ENCODE measurements at places on chromosomes 6 and 20.

GRCh38 chr6:108672641-108673040 is 111.9 kb downstream of the FOXO3 start:
- no peak for DNase-seq

GRCh38 chr20:43528258-43528875 is 20.9 kb downstream of the L3MBTL1 start:
- no peak for DNase-seq

DNA sequence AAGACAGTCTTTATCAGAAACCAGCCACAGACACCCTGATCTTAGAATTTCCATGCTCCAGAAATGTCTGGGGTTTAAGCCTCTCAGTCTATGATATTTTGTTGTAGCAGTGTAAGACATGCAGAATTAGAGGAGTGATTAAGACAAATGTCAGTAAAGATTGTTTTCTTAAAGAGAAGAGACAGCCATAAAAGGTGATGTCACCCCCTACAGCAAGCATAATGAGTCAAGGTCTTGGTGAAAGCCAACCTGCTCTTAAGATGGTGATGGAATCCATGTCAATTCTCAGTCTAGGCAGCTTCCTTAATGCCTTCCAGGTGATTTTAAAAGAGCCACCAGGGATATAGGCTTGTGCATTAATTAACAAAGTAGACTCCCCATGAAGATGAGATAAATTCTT is 849.9 kb upstream of the EPHA7 start:
- DNase-seq = no peak

GRCh38 chr6:105642708-105643107 is 239.8 kb upstream of the PREP start:
- DNase-seq = no peak

DNA sequence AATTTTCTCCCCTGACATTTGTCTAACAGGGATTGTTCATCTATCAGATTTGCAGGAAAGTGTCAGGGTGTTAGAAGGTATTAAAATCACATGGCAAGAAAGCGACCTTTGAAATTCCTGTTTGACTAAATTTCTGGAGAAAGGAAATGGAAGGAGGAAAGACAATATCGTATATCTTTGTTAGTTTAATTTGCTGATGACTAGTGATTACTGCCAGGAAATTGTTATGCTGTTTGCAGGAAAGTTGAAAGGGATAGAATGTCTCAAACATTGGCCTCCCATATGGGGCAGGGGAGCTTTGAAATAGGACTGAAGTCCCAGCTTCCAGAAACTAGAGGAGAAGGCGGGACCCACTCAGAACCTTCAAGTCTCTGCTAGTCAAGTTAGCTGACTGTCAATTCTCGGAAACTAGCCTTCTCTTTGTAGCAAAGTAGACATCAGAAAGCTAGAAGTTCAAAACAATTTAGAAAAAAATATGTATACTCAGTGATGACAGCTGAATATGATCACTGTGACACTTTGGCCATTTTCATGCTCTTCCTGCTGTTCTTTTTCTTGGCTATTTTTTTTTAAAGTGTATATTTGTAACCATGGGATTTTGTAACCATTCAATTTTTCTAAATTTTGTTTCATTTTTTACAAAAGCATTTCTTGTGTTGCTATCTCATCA is 53.4 kb upstream of the RALGAPA2 start:
- DNase-seq = no peak

DNA sequence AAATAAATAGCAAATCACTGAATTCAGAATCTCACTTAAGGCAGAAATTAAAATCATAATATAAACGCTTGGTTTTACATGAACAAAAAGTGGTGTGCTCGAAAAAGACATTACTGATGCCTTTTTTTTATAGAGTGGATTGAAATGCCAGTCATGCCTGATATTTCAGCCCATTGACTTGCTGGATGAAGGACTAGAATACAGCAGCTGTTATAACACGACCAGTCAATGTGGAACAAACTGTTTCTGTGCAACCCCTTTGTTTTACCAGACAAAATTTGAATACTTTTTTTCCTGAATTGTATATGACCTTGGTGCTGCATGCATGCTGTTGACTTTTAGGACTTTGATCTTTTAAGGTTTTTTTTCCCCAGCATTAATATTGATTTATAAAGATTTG is 150.0 kb downstream of the QKI start:
- no peak for DNase-seq

Measured in activated CD4-positive, alpha-beta T cell treated with anti-CD3 and anti-CD28 coated beads for 48 hours (primary cell).